ENCODE measurements at places on chromosomes 4 and X.

DNA sequence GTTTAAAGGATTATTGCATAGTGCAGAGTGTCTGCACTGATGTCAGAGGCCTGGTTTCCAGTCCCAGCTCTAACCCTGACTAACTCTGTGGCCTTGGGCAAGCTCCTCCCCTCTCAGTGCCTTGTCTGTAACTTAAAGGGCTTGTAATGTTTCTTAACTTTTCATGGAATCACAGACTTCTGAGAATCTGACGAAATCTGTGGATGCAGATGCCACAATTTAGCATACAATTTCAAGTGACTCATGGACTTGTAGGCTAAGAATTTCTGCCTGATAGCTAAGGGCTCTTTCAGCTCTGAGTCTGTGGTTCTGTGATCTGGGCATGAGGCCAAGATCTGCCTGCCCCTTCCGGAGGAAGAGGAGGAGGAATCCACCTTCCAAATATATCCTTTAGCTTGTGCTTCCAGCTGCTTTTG is 236.9 kb downstream of the AR start:
- no peak for DNase-seq

DNA sequence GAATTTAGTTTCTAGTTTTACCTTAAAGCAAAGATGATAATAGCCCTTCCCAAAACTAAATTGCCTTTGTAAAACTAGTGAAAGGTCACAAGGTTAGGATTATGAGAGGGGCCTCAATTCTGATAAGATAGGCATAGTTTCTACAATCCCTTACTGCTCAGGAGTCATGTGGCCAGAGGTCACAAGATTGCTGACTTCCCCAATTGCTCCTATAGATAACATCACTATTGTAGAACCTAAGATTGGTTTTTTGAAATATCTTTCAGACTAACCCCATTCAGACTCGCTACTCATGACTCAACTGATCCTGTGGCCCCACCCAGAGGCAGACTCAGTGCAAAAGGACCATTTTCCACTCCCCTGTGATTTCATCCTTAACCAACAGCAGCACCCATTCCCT is 70.3 kb downstream of the SCD5 start:
- DNase-seq, result no peak

DNA sequence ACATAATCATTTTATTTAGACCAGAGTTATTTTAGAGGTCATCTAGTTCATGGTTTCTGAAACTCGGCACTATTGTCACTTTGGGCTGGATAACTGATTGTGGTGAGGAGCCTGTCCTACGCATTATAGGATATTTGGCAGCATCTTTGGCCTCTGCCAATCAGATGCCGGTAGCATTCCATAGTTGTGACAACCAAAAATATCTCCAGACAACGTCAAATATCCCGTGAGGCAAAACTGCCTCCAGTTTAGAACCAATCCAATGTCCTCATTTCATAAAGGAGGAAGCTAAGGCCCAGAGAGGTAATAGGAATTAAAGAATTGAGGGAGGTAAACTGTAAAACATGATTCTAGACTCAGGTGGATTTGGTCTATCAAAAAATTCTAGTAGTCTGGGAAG is 6.1 kb downstream of the ZMAT1 start:
- DNase-seq, result no peak

- DNase-seq, result no peak
Measured at GRCh38 chrX:122187069-122187713, 996.9 kb upstream of the GRIA3 start.

Data from activated CD8-positive, alpha-beta memory T cell treated with anti-CD3 and anti-CD28 coated beads for 4 hours (primary cell).